ENCODE measurements at places on chromosomes 12 and 14.

DNA sequence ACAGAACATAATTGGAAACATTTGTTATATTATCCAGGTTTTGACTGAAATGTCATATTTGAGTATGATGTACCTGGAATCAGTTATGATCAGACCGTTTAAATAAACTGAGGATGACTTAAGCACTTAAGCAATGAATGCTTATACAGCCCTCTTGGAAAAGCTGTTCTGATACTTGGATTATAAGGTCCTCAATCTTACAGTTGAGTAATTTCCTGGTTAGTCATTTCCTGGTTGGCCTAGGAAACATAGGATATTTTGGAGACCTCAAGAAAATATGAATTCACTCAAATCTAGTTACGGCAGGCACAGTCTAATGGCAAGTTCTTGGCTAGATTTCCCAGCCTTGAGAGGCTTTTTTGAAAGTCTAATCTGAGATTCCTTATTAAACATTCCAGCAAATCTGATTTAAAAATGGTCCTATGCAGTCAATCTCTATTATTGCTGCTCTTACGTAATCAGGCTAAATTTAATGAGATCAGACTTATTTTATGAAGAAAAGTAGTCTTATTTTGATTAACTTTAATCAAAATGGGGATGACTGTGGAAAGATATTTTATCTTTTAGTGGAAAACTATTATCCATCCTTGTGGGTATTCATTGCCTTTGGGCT is 447.2 kb downstream of the SNAPC1 start:
- DNase-seq = no peak

GRCh38 chr12:4496145-4496838 is 42.4 kb upstream of the RAD51AP1 start:
- DNase-seq = no peak

DNA sequence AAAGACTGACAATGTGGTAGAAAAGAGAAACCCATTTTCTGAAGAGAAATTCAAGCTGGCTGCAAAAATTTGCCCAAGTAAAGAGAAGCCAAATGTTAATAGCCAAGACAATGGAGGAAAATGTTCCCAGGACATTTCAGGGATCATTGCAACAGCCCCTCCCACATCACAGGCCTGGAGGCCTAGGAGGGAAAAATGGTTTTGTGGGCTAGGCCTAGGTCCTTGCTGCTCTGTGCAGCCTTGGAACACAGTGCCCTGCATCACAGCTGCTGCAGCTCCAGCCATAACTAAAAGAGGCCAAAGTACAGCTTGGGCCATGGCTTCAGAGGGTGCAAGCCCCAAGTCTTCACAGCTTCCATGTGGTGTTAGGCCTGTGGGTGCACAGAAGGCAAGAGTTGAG is 332.4 kb upstream of the LRIG3 start:
- DNase-seq = no peak

- no peak for DNase-seq
Observed at GRCh38 chr14:68404146-68404527, 388.7 kb downstream of the ZFP36L1 start.

GRCh38 chr14:22996768-22997654 is 12.9 kb downstream of the C14orf93 start:
- DNase-seq = no peak

DNA sequence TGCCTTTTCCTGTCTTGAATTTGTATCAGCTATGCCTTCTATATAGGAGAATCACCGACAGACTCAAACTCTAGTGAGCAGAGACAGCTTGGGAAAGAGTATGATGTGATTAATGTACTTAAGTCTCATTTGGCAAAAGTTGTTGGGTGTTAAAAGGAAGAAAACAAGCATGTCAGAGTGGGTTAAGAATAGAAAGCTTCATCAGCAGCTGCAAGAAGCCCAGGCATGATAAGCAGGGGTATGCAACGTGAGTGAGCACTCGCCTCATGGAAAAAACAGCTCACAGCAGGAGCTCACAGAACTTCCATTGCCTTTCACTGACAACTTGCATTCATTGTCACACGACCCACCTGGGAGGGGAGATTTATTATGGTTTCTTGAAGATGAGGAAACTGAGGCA is 35.9 kb upstream of the WNK1 start:
- peak; percentile 37 for DNase-seq

DNA sequence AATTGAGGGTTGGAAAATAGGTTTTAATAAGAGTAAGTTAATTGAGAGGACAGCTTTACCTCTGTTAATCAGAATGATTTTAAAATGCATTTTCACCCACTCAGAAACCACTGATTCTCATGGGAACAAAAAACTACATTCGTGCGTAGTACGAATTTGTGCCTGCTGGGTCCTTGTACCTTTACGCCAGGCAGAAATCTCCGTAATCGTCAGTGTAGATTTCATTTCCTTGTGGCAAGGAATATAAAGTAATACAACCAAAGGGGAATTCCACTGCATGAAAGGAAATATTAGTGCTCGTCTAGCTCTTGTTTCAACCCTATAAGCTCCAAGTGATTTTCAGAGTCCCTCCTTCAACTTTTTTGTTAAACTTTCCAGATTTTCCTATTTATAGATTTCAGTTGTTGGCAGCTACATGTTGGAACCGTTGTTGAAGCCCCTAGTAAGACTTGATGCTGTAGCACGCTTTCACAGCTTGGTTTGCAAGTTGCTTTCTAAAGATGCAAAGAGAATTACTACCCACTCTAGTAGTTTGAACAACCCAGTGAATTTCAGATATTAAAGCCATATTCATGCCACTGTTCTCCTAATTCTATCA is 90.6 kb downstream of the ETV6 start:
- DNase-seq = no peak

GRCh38 chr14:74414403-74415114 is 11.5 kb downstream of the SYNDIG1L start:
- no peak for DNase-seq

- DNase-seq = no peak
Observed at GRCh38 chr12:111881716-111882115, 39.7 kb downstream of the MAPKAPK5 start.

GRCh38 chr12:127742231-127742630 is 524.7 kb upstream of the TMEM132C start:
- no peak for DNase-seq

- no peak for DNase-seq
Observed at GRCh38 chr14:21057803-21058675, at the start of gene RNASE8. Gene RNASE8, plus strand, starts transcription at chr14:21057822. Its CDS starts 71 bp downstream, at chr14:21057893.

GRCh38 chr14:22551605-22551997 is 37.4 kb downstream of the DAD1 start:
- no peak for DNase-seq

- DNase-seq = peak; percentile 13
Observed at GRCh38 chr12:8088574-8088973, 6.5 kb downstream of the NECAP1 start.

DNA sequence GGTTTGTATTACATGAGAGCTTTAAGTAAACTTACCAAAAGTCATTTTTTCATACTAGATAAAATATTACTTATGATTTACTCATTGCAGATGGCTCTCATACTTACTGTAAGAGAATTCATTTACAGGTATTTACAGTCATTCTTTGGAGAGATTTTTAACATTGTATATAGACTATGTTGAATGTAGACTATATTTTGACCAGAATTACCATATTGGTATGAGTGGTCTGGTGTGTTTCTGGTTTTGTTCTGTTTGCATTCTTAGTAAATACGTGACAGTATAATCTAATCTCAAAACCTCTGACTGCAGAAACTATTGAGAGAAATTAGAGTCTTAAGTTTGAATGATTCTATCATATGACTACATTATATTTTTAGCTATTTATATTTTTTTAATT is 91.1 kb downstream of the USP15 start:
- no peak for DNase-seq

- DNase-seq = no peak
Observed at GRCh38 chr12:46921048-46921763, 95.4 kb upstream of the SLC38A4 start.

- DNase-seq = no peak
Observed at GRCh38 chr14:54040846-54041245, 84.2 kb upstream of the BMP4 start.

DNA sequence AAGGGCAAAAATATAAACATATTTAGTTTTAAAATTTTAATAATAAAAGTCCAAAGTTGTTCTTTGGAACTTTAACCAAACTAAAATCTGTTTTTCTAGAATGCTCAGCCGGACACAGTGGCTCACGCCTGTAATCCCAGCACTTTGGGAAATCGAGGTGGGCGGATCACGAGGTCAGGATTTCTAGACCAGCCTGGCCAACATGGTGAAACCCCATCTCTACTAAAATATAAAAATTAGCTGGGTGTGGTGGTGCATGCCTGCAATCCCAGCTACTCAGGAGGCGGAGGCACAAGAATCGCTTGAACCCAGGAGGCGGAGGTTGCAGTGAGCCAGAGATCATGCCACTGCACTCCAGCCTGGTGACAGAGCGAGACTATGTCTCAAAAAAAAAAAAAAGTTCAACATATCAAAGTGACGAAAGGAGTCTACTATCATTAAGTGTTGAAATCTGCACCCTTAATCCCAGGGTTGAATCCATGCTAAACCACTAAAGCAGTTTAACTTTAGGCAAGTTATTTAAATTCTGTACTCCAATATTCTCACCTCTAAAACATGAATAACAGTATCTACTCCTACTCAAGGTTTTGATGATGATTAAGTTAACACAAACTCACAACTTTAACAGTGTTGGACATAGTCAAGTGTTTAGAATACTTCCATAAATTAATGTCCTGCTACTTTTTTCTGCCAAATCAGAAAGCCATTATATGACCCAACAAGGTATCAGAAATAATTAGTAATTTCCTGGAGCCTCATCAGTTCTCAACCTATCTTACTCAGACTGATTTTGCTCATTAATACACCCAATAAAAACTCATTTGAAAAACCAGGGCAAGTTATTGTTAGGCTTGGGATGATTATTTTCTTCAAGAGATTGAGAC is 11.0 kb downstream of the HNRNPC start:
- DNase-seq = no peak

Measured in stimulated activated CD4-positive, alpha-beta T cell treated with anti-CD3 and anti-CD28 coated beads, Interleukin-12 subunit alpha, Interleukin-12 subunit beta, amount 100 ng/mL, for 24 hours (primary cell).